ENCODE measurements at places on chromosomes 12 and 14.

DNA sequence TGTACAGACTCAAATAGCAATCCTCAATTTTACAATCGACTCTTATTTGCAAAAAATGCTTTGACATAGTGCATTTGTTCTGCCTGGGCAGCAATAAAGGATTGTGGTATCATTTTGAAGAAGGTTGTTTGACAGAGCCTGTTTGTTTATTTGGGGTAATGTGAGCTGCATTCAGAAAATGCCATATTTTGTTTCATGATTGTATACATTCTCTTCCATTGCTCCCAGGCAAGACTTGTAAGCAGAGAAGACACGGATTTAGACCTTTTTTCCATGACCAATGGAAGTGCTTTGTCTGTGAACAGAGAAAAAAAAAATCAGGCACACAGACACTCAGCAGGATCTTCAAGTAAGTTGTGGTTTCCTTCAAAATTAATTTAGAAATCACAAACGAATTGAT, 35.5 kb upstream of the ALX1 start:
- no peak for DNase-seq

GRCh38 chr14:79334272-79334671, 877.0 kb downstream of the DIO2 start:
- DNase-seq = no peak

GRCh38 chr12:84329938-84330337, 582.7 kb downstream of the SLC6A15 start:
- peak; percentile 13 for DNase-seq

DNA sequence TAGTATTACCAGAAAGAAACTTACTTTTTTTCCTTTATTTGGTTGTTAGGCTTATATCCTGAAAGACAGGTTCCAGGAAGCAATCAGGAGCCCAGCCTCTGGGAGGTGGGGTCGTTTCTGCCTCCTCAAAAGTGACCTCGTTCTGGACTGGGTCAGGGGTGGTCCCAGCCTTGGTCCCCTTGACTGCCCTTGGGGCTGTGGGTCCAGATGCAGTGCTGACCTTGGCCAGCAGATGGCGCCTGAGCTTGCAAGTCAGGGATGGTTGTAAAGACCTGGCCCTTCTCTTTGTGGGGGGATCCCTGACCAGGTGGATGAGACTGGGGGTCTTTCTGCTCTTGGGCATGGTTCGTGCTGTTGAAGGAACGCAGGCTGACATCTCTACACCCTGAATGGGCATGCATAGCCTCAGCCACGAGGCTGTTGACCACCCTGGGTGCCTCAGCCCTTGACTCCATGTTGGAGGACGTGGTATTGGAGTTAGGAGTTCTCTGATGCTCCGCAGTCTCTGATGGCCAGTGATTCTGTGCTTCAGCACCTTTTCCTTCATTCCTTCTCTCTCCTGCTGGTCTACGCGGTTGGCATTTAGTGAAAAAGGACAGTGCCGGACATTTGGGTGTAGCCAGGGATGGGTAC, 62.4 kb downstream of the ADCK1 start:
- DNase-seq = peak; percentile 48

GRCh38 chr14:49512147-49512551, 74.0 kb downstream of the RPS29 start:
- peak; percentile 96 for DNase-seq

- DNase-seq = peak; percentile 20
These were observed 68.9 kb downstream of the ALG10B start for GRCh38 chr12:38385486-38385885.

DNA sequence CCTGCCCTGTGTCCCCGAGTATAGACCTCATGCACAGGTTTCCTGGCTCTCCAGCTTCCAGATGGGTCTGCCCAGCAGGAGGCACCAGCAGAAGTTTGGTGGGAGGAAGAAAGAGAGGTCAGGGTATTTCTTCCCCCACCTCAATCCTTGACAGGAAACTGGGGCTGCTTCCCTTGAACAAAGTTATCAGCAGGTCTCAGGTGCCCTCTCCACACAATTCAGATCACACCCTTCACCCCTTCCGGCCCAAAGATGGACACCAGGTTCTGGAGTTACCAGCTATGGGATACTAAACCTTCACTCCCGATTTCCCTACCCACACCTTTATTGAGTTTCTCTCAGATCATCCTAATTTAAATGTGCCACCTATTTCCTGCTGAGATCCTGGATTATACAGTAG, 1.2 kb downstream of the SART3 start:
- no peak for DNase-seq

- DNase-seq = peak; percentile 6
These were observed 743.5 kb downstream of the DIO2 start for GRCh38 chr14:79467835-79468234.

- DNase-seq = no peak
These were observed 131.8 kb downstream of the TBX5 start for GRCh38 chr12:114274131-114274530.

GRCh38 chr12:39127401-39127800, 222.0 kb upstream of the CPNE8 start:
- peak; percentile 90 for DNase-seq

GRCh38 chr12:60169904-60170303, 574.1 kb downstream of the SLC16A7 start:
- peak; percentile 35 for DNase-seq

DNA sequence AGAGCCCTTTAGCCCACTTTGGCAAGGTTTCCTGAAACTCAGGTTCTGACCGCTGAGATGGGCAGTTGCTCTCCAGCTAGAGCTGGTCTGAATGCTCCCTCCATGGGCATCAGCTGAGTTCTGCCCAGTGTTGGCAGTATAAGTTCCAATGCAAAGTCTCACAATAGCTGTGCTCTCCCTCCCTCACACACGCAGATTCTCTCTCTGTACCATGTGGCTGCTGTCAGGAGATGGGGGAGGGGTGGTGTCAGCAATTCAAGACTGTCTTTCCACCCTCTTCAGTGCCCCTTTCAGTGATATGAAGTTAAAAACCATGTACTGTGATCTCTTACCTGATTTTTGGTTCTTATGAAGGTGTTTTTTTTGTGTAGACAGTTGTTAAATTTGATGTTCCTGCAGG, 164.3 kb upstream of the PLEKHA5 start:
- DNase-seq = no peak

DNA sequence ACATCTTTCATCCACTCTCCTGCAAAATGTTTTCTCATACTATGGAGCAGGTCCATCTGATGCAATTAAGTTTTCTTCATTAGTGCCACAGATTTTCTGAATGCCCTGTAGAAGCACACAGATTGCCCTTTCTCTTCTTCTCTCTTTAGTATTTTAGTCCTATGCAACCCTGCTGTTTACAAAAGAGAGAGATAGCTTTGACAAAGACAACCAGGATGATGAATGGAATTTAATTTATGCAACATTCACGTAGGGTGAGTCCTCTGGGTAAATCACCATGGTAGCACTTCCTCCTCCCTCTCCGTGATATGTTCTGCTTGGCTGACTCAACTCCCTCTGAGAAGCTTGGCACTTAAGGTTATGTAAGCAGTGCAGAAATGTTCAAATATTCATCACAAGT, 400.9 kb upstream of the PDE3A start:
- peak; percentile 82 for DNase-seq

- no peak for DNase-seq
These were observed 110.0 kb downstream of the DYRK2 start for GRCh38 chr12:67758521-67758920.

GRCh38 chr12:39875721-39876120, 230.2 kb downstream of the SLC2A13 start:
- no peak for DNase-seq

DNA sequence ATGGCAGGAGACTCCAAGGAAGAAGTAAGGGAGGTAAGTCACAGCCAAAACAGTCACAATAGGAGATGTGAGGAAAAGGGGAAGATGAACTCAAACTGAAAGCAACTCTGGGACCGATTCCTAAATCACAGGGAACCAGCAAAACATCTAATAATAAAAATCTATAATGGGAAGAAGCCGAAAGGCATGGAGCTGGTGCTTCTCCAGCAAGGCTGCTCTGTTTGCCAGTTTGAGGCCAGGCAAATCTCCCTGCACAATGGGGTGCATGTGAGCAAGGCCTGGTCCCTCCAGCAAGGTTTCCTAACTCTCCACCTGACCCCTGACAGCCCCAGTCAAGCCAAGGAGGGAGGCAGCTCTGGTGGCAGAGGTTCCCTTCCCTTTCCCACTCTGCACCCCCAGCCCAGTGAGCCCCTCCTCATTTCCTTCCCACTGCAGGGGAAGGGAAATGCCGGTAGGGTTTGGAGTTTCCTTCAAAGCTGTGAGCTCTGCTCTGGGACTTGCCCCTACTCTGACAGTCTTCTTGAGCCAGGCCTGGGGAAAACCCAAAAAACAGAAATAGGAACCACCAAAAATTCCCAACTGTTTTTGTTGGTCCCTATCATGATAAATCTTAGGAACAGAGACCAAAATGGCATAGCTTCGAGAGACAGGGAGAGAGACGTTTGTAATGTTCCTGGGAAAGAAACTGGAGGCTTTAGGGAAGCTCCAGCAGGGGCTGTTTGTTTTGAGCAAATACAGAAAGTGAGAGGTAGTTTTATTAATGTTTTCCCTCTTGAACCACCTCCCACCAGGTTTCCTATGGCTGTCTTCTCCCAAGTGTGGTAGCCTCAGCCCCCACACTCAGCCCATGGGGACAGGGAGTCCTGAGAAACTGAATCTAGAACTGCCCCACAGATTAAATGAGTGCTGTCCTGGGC, 34.6 kb downstream of the FMNL3 start:
- no peak for DNase-seq

- DNase-seq = peak; percentile 23
These were observed 721 bp downstream of the CABP1 start for GRCh38 chr12:120640861-120641833.

- DNase-seq = peak; percentile 96
These were observed 44.5 kb downstream of the PSMA6 start for GRCh38 chr14:35336494-35337268.

- no peak for DNase-seq
These were observed 164.1 kb upstream of the PELI2 start for GRCh38 chr14:55954108-55954507.

Data from bronchial epithelial cell (primary cell).